GM23338 (cell line): ENCODE measurements at places on chromosomes 4 and X.
A peak's percentile ranks its signal among the peaks of the same experiment; 100 is the strongest.

DNA sequence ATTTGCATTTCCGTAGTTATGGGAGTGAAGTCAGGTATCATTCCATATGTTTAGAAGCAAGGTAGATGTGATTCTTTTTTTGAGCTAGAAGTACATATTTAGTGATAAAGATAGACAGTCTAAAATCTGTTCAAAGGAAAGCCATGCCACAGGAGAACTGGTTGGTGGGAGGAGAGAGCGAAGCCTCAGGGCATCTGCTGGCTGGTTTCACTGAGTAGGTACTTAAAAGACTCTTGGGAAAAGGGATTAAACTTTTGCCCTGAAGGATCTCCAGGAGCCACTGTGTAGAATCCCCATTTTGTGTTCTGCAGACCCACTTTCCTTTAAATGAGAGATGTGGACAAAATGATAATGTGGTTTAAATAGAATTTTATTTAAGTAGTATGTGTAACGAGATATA, 89.6 kb downstream of the SHROOM2 start:
- DNase-seq, result no peak

GRCh38 chr4:168409089-168409801, 71.0 kb downstream of the DDX60L start:
- no peak for DNase-seq

- no peak for DNase-seq
These were observed 16.0 kb upstream of the SH3TC1 start for GRCh38 chr4:8182858-8183725.

GRCh38 chr4:177051473-177052060, 258.1 kb upstream of the NEIL3 start:
- DNase-seq, result peak; percentile 88

GRCh38 chr4:2829933-2830451, 13.7 kb upstream of the ADD1 start:
- DNase-seq, result no peak

GRCh38 chr4:183543435-183543834, 38.6 kb downstream of the ING2 start:
- no peak for DNase-seq

DNA sequence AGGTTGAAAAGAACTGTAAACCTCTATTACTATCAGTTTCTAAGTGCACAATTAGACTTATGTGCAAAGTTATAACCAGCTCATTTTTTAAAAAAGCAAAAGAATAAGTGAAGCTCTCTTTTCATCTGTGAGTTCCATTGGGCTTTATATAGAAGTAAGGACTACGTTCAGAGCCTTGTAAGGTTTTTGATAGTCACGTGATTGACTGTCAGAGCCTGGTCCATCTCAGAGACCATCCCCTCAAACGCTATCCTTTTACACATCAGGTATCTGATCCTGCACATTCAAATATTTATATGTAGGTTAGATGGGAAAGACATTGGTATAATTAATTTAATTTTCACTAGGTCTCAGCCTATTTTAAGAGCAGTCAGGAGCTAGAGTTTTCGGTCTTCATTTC, 279.3 kb downstream of the INPP4B start:
- DNase-seq, result no peak

DNA sequence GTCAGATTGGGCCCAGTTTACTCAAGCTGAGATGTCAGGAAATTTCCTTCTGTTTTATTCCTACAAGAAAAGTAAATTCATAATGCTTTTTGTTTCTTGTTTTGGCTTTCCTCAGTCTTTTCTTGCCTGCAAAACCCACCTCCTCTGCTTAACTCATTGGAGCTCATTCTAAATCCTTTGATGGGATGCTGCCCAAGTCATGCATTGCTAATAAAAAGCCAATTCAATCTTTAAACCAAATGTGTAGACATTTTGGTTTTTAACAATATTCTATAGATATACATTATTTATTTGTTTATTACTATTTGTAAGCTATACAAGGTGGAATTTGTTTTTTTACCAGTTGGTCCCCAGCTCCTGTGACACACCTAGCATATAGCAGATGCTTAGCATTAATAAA, 13.2 kb upstream of the PDE5A start:
- no peak for DNase-seq

GRCh38 chr4:159002950-159003349, 99.9 kb upstream of the RAPGEF2 start:
- no peak for DNase-seq

- no peak for DNase-seq
These were observed 31.9 kb upstream of the TLR2 start for GRCh38 chr4:153652051-153652784.

DNA sequence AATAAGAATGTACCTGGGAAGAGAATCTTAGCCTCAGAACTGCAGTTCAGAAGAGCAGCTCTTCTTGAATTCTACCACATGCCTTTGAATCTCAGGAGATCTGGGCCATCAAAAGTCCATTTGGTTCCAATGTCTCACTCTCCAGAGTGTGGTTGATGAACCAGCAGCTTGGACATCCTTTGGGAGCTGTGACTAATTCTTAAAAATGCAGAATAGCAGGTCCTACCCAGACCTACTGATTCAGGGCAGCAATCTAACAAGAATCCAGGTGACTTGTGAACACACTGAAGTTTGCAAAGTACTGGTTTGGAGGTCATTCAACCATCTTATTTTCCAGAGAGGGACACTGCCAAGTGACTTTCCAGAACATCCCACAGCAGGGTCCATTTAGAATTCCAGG, 244.7 kb downstream of the PACRGL start:
- no peak for DNase-seq

- DNase-seq, result no peak
These were observed 32.2 kb downstream of the CCNI start for GRCh38 chr4:77043507-77044136.

GRCh38 chrX:38985375-38985774, 184.1 kb downstream of the MID1IP1 start:
- DNase-seq, result peak; percentile 61

- DNase-seq, result no peak
These were observed 24.8 kb downstream of the L1CAM start for GRCh38 chrX:153861151-153861550.

- DNase-seq, result no peak
These were observed 170.6 kb downstream of the ZC4H2 start for GRCh38 chrX:64805683-64806082.

- peak; percentile 88 for DNase-seq
These were observed at the start of gene ARSD for GRCh38 chrX:2928583-2929434. ARSD (minus strand) TSS chrX:2929339; CDS start chrX:2929275, 64 bp downstream.

- no peak for DNase-seq
These were observed 119.7 kb downstream of the MGST2 start for GRCh38 chr4:139785356-139785755.

DNA sequence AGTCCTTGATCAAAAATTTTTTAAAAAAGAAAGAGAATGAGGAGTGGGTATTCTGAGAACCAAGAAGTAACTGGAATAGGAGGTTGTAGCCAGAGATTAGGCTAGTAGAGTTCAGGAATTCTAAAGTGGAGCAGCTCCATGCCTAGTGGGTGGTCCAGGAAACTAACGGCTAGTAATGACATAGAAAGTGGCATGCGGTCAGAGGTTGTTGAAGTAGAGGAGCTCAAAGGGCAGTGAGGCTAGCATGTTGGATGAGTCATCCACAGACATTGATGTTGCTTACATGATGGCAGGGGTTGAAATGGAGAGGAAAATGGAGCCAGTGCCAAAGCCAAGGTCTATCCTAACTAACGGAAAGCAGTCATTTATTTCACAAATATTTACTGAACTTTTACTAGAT, 42.1 kb downstream of the TEX13B start:
- no peak for DNase-seq
